ENCODE measurements at places on chromosomes 11 and 22.

DNA sequence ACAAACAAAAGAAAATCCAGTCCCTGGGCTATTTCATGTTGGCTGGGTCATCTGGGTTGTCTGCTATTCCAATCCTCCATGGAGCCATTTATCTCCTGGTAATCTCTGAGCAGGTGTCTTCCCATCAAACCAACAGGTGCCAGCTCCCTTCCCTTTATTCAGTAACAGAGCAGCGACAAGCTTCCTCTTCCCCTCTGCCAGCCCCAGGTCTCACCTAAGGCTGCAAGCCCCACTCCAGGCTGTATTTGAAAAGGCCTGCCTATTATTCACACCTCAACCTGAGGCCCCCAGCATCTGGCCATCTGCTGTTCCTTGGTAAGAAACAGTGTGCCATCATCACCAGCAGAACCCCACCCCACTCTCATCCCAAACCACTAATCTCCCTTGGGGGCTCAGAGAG is 436.2 kb downstream of the BUD13 start:
- no peak for DNase-seq

DNA sequence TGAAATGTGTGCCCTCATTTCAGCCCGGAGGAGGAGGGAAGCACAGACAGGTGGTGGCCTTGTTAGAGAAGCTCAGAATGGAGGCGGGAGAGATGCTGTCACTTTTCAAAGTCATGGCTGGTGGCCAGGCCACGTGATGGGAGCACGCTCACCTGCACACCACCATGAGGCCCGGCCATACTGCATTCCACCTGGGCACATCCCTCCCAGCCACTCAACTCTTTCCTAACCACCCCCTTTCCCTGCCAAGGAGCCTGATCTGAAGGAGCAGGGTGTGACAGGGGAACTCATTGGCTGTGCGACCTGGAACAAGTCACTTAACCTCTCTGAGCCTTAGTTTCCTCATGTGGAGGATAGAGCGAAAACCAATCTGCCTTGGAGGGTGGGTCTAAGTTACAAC is 364.5 kb downstream of the CTTN start:
- no peak for DNase-seq

DNA sequence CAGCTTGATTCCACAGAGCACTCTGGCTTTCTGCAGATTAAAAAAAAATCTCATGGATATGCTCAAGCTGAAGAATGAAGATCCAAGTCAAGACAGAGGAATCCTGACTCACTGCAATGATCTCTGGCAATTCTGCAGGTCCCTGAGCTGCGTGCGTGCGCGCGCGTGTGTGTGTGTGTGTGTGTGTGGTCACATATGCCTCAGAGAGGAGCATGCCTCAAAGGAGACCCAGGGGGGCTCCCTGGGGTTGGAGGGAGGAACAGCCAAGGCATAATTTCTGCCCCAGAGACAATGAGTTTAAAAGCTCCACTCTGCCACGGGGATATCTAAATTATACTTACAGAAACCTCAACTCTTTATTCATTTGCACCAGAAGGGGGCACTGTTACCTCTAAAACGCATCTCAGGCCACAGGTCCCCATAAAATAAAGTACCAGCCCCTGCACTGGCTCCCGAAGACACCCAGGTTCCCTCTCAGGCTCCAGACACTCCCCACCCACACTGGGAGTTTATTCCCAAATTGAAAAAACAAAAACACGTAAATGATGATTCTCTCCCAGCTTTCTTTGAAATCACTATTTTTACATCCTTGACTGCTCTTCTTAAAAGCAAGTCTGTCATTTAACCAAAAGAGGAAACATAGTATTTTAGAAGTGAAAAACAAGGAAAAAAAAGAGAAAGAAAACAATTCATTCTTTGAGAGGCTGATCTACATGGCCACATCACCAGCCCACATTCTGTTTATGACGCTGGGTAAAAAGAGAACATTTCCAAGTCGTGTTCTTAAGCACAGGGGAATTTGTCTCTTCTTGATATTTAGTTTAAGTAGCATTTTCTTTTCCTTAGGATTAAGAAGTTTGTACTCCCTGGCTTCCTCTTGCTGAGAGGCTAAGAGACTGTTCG is 401.0 kb downstream of the LARGE1 start:
- DNase-seq: no peak

GRCh38 chr11:12319461-12319951 is 57.9 kb upstream of the PARVA start:
- no peak for DNase-seq

DNA sequence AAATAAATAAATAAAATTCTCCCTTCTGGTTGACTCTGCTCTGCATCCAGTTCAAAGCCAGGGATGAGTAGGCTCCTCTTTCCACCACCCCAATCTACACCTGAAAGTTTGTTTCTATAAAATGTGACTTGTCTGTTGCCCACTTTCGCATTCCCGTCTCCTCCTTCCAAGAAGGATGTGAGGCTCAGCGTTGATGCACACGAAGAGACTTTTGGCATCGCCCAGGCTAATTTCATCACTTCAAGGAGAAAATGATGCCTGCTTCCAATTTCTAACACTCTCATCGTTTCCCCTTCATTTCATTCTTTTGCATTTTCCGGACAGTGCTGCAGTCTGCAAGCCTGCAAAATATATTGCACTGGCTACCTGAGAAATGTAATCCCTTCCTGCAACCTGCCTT is 3.9 kb downstream of the MPPED1 start:
- DNase-seq: no peak

DNA sequence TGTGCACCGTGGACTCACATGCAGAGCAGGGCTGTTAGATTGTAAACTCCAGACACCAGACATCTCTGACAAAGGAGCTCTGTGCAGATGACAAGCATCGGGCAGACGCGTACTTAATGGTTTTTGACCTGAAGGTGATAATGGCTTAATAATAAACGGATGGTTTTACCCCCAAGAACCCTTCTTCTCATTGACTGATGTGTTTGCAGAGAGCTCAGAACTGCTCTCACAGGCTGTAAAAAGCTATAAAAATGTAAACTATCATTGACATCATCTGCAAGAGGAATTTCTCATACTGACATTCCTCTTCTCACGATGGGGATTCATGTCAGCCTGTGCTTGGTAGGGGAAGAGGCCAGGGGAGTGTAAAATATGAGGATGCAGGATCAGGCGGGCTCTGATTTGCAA is 8.6 kb upstream of the ARHGAP8 start:
- no peak for DNase-seq

DNA sequence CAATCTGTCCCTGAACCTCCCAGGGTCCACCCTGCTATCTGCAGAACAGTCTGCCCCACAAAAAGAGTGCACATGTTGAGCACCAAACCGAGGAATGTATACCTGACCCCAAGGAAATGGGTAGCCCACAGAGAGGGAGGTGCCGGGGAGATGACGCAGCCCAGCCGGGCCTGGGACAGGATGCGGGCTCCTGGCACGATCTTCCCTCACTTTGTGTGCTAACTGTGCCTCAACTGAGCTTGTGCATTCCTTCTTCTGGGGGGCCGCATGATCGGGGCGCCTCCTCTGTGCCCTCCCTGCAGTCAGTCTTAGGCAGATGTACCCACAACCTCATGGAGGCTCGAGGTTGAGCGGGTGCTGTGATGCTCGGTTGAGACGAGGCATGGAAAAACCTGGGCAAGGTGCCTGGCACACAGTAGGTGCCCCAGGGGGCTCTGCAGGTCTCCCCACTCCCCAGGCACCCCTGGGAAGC is 2.4 kb downstream of the GAS2L1 start:
- no peak for DNase-seq

GRCh38 chr11:64864473-64865285 is 13.7 kb downstream of the EHD1 start:
- no peak for DNase-seq

GRCh38 chr22:29224859-29225410 is 19.2 kb downstream of the EMID1 start:
- no peak for DNase-seq

DNA sequence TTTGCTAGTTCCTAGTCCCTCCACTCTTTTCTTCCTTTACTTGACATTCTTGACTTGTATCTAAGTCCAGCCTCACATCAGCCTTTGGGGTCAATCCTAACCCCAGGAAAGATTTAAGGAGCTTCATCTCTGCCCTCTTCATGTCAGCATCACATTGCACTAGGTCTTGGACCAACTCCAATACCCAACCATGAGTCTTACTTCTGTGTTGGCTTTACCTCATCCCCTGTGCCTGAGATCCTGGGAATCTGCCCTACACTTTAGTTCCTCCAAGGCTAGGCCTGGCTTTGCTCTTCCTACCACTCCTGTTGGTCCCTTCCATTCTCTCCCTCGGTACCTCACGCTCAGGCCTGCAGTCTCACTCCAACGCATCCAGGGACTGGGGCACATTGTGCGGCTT is 117.0 kb downstream of the SLC1A2 start:
- DNase-seq: no peak

GRCh38 chr22:48261706-48262105 is 1499.3 kb downstream of the TBC1D22A start:
- DNase-seq: no peak

GRCh38 chr11:113373306-113373705 is 14.3 kb upstream of the ANKK1 start:
- no peak for DNase-seq

DNA sequence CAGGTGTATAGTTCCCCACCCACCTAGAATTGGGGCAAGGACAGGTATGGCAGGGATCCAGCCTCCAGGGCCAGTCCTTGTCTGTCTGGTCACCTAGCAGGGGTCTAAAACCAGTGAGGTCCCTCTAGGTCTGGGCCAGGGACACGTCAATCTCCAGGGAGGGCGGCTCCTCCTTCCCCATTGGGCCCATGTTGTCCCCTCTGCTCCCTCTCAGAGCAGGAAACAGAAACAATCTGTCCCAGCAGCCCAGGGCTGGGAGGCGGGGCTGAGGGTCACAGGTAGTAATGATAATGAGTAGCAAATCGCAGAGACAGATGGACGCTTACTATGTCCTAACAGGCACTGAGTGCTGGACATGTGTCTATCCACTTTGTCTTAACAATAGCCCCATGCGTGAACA is 22.8 kb upstream of the SYT7 start:
- DNase-seq: no peak

- no peak for DNase-seq
Observed at GRCh38 chr22:43587574-43587973, 175.8 kb downstream of the MPPED1 start.

DNA sequence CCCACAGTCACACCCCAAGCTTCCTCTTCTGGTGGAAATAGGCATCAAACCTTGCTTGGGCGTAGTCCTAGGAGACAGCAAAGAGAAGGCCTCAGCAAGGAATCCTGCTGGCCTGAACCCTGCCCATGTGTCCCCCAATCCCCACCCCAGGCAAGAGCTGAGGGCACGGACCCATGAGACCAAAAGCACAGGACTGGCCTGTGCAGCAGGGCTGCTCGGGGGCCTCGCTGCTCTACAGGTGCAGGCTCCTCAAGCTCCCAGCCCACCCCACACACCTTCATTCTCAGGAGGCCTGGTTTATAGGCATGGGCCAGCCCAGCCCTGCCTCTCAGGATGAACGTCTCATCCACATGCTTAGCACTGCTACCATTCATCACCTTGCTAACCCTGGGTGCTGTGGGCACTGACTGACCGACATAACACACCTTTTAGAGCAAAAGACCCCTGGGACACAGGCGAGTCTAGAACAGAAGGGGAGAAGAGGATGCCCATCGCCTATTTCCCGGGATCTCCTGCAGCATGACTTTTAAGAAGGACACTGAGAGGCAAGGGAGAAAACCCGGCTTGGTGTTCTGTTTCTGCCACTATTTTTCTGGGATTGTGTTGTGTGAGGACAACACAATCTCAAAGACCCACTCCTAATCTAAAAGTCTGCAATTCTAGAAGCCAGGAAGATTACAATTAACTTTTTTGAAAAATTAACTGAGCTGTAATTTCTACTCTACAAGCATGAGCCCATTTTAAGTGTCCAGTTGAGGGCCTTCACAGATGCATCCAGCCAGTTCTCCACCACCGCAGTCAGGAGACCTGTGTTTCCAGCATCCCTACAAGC is 15.4 kb downstream of the TCIRG1 start:
- DNase-seq: no peak

- no peak for DNase-seq
Observed at GRCh38 chr11:72251614-72252013, 7.6 kb upstream of the PHOX2A start.
